ENCODE measurements at places on chromosomes 3 and 15. TPM values are rescaled to one million over a fixed set of nuclear protein-coding genes. Genes with fewer than 3 reads are reported as not detected.

DNA sequence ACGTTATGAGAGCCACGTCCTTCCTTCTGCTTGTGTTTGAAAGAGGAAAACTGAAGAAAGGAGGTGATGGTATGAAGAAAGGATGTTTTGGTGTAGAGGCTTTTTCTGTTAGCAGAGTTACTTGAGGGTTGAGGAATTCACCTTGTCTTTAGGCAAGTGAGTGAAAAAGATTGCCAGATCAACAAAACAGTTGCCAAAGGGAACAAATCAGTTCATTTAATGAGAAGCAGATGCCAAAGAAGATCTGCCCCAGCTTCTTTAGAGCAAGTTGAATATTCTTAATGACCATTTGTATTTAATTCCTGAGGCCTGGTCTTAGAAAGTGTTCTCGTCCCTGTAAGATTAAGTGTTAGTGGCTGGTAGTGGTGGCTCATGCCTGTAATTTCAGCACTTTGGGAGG lies 2.6 kb downstream of the CHCHD6 start:
- DNase-seq, result no peak

DNA sequence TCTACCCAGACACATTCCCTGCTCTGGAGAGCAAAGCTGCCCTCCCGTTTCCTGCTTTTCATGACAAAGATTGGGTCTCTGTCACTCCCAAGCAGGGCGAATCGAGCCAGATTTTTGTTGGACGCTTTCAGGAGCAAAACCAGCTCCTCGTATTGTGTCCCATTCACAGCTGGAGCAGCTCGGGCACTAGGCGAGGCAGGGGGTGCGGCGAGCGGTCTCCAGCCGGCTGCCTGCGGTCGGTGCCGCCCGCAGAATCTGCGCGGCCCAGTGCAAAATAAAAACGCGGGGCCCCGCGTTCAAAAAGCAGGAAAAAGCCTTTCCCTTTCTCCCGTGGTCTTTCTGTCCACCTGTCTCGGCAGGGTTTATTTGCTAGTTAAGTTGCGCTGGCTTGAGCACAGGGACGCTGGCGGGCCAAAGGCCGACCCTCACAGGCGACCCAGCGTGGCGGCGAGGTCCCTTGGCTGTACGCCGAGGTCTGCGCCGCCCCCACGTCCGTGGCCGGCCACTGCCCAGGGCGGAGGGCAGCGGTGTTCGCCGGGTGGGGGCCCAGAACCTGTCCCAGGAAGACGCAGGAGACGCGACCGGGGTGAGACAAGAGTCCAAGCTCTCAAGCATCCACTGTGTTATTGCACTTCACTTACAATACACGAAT lies 71.2 kb downstream of the CYP19A1 start:
- no peak for DNase-seq

- no peak for DNase-seq
Observed at GRCh38 chr3:187011915-187012314, 81.6 kb downstream of the ST6GAL1 start.

DNA sequence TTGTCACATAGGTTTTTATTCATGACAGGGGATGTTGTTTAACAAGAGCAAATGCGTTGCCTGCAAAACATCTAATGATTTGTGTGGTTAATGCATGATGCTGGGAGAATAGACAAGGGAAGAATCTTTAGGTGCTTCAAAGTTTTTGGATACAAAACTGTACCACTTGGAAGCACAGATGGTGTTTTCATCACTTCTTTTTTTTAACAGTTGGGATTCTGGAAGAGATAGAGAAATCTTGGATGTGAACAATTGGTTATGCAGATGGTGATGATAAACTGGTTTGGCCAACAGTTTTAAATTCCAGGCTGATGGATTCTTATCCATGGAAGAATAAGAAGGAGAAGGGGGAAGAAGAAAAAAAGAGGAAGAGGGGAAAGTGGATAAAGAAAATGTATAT lies 379.4 kb downstream of the KCNH8 start:
- no peak for DNase-seq

GRCh38 chr3:125359700-125360099 lies 15.4 kb downstream of the ZNF148 start:
- no peak for DNase-seq

DNA sequence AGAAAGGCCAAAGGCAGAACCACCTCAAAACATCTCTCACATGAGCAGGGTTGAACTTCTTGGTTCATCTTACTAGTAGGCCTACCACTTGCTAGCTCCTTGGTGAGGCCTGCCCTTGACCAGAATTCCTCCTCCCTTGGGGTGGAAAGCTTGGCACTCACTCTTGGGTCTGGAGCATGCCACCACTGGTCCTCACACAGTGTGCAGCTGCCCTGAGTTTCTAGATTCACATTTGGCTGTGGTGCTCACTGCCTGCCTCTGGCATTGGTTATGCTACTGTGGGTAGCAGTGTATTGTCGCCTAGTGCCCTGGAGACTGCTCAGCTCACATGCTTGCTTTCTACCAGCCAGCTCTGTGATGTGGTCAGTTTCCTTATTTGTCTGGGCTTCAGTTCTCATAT lies 23.7 kb downstream of the OXNAD1 start:
- no peak for DNase-seq

DNA sequence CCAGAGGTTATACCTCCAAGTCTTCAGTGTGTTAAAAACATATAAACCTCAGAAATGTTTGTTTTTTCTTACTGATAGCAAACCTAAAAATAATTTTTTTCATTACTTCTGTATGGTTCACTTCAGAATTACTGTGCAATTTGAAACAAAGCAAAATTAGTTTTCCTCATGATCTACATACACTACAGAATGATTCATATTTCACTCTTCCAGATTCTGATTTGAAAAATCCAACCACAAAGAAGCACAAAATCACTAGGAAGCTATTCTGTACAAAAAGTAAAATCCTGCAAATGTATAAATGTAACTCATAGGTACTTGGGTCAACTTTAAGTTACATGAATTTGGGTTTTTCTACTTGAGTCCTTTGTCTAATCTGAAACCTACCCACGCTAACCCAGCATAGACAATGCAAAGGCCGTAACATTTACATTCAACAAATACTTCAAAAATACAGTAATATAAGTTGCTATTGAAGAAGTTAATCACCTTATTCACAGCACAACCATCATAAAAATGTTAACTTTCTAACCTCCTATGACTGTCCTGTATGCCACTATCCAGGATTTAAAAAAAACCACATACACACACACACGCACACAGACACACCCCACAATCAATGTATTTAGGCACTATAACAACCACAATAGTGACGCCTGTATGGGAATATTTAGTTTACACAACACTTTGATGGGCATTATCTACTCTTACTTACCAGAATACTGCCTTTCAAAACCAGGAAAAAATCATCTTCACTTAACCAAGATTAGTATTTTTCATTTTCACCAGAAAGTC lies 11.5 kb downstream of the ATP13A3 start:
- DNase-seq, result no peak

DNA sequence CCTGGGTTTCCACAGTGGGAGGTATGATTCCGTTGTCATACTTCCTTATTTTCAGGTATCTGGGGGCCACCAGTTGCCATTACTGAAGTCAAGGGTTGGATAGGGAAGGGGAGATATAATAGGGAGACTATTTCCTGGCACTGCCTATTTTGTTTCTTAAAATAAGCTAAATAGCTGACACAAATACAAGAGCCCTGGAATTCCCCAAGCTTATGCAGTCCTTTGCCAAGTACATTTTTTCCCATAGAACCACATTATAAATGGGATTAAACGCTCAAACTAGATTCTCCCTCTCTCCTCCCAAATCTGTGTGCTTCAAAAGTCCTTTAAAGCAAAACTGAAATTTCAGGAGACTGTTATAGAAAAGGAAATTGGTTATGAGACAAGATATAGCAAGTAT lies 68.7 kb downstream of the AP4E1 start:
- no peak for DNase-seq

GRCh38 chr3:19652336-19652735 lies 281.7 kb downstream of the EFHB start:
- DNase-seq, result no peak

DNA sequence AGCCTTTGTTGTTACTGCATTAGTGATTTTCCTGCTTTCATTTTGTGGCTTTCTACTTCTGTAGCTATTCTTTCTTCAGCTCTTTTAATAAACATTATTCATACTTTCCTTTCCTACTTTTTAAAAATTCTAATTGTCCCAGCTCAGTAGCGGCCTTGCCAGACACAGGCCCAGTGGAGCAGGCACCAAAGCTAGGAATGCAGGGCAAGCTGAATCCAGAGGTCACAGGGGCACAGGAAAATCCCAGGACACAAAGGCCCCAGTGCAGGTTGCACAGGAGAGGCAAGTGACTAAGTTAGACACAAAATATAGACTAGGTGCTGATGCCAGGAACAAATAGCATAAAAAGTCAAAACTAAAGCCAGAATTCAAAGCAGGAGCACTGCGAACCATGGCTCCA lies 49.0 kb upstream of the CCDC80 start:
- DNase-seq, result no peak

DNA sequence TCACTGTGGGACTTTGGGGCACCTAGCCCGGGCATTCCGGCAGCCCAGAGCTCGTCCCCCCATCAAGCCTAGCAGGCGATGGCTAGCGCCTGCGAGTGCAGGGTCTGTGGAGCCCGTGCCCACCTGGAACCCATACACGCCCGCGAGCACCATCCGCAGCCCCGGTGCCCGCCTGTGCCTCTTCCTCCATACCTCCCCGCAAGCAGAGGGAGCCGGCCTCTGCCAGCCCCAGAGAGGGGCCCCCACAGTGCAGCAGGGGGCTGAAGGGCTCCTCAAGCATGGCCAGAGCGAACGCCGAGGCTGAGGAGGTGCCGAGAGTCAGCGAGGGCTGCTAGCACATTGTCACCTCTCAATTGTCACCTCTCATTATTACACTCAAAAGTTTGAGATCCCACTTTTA lies 167.8 kb upstream of the EPHA6 start:
- no peak for DNase-seq

GRCh38 chr15:85831415-85832113 lies 36.8 kb upstream of the KLHL25 start:
- peak; percentile 56 for DNase-seq

DNA sequence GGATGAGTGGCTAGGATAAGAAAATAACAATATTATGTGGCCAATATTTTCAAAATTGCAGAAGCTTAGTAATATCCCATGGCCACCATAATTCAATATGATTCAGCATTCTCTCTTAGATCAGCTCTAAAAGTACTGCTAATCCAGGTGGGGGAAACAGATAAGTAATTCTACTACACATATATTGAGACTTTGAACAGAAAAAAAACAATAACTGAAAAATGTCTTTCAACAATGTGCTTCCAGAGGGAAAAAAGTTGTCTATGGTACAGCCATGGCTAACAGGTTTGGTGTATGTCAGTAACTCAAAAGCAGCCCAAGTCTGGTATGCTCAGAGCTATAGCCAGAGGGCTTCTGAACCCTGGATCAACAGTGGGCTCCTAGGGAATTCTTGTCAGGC lies 42.4 kb upstream of the PPIB start:
- no peak for DNase-seq

- DNase-seq, result no peak
Observed at GRCh38 chr3:14918356-14918860, 29.0 kb upstream of the NR2C2 start.

DNA sequence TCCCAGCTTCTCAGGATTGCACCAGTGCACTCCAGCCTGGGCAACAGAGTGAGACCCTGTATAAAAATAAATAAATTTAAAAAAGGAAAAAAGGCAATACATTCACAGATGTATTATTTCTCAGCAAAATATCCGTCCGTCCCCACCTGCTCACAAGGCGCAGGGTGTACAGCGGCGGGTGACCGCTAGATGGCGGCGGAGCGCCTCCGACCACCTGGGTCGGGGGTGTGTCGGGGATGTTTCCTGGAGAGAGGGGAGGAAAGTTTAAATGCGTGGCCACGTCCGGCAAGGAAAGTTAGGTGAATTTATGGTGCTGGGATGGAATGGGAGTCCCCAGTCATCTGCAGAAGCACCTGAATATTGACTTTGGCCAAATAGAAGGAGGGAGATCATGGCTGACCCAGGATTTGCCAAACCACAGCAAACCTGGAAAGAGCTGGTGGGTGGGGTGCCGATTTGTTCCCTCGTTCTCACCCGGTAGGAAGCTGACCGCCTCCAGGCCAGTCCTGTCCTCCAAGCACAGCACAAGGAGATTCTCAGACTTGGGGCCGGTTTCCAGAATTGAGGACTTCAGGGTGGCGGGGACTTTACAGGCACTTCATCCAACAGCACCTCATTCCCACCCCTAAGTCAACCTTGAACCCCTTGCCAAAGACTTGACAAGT lies 88.3 kb downstream of the TMEM266 start:
- DNase-seq, result peak; percentile 79

DNA sequence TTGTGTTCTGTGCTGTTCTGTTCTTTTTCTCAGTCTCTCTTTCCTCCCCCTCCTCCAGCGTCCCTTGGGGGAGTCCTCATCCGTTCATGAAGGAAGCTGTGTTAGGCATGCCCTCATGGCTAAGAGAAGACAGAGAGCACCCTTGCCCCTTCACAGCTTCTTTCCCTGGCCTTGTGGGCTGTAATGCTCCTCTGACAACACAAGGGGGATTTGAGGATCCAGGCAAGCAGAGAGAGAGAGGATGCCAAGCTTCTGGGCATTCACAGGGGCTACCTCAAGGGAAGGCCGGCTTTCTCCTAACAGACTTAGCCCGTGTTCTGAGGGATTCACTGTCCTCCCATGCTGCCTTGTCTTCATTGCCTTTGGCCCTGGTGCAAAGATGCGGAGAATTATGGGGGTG lies 389.5 kb downstream of the LRTM1 start:
- DNase-seq, result no peak

DNA sequence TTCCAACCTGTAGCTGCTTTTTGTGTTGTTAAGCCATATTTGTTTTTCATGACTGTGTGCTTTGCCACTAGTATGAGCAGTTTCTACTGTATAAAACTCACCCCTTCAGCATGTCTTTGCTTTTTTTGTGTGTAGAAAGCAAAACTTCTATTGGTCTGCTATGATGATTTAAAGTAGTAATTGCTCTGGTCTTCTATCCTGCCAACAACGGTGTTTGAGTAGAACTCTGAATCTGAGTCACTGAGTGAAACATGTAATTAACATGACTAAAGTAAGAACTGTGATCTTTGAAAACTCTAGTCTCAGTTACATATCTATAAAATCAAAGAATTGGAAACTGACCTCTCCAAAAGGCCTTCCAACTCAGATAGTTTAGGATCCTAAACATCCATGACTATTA lies 133.6 kb downstream of the TPRG1 start:
- no peak for DNase-seq

GRCh38 chr3:17432236-17432635 lies 310.2 kb downstream of the TBC1D5 start:
- DNase-seq, result no peak

The SLC28A2 gene
- total RNA-seq, result not detected

The DPPA2 gene
- not detected for total RNA-seq

The ZPLD1 gene
- not detected for total RNA-seq

The C3orf85 gene
- not detected for total RNA-seq

The ISY1 gene
- 61.7 TPM for total RNA-seq

The LARP6 gene
- total RNA-seq, result 0.17 TPM

The DNASE1L3 gene
- not detected for total RNA-seq

The ITIH1 gene
- total RNA-seq, result not detected

The MORC1 gene
- total RNA-seq, result not detected

The DHFR2 gene
- 6.8 TPM for total RNA-seq

The HRG gene
- not detected for total RNA-seq

The IL5RA gene
- 0.74 TPM for total RNA-seq

The RBP2 gene
- not detected for total RNA-seq
